ENCODE measurements at places on chromosomes 6 and 20.

DNA sequence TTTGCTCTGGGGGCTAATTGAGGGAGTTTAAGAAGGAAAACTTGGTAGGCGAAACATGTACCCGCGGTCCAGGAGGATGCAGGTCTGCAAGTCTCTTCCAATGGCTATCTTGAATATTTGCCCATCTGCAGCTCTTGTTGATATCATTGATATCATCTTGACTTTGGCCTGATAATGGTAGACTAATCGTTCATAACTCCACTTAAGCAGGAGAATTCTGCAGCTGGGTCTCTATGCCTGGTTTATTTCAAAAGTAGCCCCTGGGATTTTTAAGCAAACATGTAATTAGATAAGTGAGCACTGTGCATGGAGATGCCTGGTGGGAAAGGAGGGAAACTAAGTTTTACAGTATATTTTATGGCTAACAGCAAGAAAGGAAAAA, 52.7 kb downstream of the ADGB start:
- no peak for DNase-seq

DNA sequence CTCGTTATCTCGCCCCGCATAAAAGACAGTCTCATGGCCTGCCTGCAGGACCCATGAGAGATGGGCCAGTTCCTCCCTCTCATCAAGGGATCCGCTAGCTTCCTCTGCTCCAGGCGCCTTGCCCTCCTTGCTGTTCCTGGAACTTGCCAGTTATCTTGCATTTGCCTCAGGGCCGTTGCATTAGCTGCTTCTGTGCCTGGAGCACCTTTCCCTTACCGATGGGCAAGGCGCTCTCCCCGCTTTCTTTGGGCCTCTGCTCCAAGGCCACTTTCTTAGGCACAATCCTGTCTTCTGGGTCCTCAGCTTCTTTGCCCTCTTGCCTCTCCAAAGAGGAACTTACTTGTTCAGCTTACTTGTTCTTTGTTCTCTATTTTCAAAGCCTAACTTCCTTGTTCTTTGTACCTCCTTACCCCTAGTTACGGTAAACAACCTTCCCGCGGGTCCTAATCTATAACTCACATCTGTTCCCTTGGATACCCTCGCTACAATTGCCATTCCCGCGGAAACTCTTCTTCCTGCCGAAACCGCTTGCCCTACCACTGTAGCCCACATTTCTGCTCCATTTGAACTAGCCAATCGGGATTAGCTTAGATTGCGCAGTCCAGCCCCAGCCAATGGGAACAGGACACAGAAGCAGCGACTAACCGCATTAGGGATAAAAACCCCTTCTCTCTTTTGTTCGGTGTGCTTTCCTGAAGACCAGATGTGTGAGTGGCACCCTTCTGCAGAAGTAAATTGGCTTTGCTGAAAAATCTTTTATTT, 887 bp upstream of the NSFL1C start:
- peak; percentile 45 for DNase-seq

- no peak for DNase-seq
Measured at GRCh38 chr20:8376940-8377339, 244.9 kb downstream of the PLCB1 start.

- peak; percentile 51 for DNase-seq
Measured at GRCh38 chr20:37892001-37892400, 10.9 kb upstream of the VSTM2L start.

DNA sequence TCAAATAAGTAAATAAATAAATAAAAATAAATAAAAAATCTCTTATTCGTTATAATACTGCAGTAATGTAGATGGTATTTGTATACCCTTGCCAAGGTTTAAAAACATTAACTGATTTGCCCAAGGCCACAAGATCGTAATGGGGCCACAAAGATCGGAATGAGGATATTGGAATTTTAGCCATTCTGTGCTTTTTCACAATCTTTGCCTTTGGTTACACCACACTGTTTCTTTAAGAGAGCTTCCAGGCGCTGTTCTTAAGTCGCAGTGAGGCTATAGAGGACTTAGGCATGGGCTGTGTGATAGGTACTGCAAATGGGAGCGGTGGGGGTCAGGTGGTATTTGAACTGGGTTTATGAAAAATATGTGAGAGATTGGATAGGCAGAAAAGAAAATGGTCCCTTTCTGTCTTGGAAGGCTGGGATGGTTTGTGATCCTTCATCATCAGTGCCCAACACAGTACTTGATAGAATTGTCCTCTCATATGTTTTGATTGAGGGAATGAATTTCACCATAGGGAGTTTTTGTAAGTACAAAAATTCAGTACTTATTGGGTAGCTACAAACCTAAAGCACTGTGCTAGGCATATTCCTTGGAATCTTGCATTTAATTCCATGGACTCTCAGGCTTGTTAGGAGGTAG, 1.4 kb downstream of the NUS1 start:
- DNase-seq, result no peak

Measured in T47D (cell line).